ENCODE measurements at places on chromosomes 6 and 20.

DNA sequence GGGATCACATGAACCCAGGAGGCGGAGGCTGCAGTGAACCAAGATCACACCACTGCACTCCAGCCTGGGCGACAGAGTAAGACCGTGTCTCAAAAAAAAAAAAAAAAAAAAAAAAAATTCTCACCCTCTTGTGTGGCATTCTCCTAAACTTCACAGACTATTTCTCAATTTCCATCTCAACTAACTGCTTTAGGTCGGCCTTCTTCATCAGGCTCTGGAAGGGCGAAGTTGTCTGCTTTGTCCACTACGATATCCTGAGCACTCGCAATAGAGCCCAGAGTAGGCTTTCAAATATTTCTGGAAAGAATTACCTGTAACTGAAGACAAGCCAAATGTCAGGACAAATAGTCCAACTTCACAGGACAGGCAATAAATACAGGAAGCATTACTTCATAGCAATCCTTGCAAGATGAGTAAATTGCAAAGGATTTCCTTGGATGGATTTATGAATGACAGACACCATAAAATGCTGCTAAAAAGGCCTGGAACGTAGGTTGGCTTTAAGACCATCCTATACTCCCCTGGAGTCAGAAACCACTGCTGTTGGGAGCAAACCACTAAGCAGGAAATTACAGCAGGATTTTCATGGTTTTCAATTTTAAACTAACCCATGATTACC, 116.3 kb upstream of the SLC2A12 start:
- DNase-seq, result no peak

DNA sequence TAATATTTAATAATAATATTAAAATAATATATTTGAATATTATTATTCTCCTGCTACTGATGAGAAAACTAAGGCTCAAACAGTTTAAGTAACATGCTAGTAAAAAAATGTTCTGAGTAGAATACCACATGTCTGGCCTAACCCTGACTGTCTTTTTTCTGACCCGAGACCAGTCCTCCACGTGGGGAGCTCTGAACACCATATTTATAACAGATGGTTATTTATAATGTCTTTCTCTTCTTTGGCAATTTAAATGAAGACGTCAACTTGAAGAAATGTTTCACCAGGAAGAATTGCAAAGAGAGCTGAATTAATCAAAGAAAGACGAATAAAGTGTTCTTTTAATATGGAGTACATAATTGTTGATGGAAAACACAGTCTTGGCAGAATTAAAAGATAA, 82.0 kb downstream of the SLC22A3 start:
- DNase-seq, result no peak

GRCh38 chr6:28407401-28407800, 7.9 kb upstream of the ZSCAN12 start:
- no peak for DNase-seq

DNA sequence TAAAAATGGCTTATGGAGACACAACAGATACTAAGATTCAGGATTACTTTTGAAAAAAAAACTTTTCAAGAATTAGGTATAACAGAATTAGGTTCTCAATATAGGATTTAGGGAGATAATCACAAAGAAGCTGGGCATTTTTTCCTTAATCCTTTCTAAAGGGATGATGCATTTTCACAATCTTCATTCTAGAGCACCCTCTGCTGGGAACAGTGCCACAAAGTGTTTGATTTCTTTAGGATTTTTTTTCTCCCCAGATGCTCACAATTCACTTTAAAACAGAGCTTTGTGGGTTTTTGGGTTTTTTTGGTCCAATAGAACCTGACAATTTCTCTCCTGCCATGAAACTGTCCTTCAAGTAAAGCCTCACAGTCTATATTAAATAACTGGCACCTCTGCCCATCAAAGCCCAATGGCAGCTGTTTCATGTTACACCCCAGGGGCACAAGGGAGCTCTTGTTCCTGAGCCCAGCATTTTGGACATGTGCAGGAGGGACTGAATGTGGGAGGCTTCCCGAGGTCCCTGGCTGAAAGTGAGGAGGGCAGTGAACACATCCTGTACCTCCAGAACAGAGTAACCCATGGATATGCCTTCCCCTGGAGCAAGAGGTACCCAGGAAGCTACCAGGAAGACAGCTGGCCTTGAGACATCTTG, 39.7 kb downstream of the PREP start:
- no peak for DNase-seq

GRCh38 chr20:61173267-61173666, 78.8 kb upstream of the CDH4 start:
- DNase-seq, result no peak

- no peak for DNase-seq
These were observed 103.7 kb upstream of the MTHFD1L start for GRCh38 chr6:150761771-150762170.

DNA sequence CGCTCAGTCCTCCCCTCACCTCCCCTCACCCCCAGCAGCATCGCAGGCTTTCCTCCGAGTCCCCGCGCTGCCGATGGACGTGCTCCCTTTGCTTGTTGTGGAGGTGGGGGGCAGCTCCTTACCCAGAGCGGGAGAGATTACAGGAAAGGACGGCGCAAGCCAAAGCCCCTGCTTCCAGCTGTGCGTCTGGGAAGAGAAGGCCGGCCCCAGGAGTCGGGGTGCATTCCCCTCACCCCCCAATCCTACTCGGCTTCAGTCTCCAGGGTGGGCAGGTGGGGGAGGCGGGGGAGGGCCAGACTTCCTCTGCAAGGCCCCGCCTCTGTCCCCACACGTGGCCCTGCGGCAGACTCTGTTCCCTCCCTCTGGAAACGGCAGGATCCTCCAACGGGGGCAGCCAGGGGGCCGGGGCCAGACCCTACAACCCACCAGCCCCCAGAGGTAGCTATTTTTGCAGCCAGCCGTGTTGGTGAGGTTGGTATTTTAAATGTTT, 43.6 kb downstream of the NTSR1 start:
- DNase-seq, result no peak

GRCh38 chr6:118755941-118756646, 104.7 kb upstream of the CEP85L start:
- DNase-seq, result no peak

DNA sequence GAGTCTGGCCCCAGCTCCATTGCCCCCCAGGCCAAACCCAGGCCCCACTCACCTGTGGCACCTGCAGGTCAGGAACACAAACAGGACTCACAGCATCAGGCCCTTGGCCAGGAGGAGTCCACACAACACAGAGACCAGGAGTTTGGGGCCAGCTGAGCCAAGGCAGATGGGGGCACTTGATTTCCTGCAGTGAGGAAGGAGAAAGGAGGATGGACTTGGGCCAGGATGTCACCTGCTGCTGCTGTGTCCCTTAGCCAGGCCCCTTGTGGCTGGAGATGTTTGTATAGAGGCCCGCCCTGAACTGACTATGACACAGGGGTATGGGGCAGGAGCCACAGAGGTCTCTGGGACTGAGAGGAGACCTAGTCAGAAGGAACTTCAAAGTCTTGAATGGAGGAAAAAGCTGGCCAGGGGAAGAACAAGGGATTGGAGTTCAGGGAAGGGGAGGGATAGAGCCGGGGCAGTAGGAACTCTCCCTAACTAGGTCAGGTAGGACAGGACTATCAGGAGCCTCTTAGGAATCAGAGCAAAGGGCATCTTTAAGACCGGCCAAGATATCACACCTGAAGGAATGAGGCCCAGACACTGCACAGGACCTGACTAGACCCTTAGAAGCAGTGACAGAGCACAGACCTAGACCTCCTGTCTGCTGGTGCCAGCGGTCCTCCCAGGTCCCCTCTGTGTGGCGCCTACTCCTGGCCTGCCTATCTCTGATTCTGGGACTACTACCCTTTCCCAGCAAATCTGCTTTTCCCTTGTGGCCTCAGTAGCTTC, 8.8 kb upstream of the TREML2 start:
- DNase-seq, result no peak

DNA sequence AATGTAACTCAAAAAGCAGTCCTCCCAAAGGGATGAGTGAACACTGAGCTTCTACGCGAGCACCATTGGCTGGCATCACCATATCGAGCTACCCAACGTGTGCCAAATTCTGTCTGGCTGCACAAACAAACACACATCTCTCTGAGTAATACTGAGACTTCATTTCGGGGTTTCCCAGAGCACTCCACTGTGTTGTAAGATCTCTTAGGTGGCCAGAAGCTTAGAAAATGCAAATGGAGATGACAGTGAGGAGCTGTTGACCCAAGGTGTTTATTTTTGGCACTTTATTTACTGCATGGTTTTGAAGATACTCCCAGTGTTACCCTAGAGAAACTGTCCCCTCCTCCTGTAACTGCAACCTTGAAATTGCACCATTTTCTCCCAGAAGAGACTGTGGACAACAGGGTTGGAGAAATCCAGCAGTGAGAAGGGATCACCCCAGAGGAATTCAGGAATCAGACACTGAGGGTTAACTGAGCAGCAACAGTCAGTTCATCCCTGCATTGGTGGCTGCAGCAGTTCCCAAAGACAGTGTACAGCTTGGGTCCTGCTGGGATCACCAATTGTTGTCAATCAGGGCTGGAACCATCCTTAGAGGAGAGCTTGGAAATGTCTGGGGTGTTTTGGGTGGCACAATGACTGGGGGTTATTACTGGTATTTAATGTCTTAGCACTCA, 1.0 kb upstream of the RIPOR2 start:
- DNase-seq, result no peak

- DNase-seq, result no peak
These were observed 184.4 kb downstream of the ERMARD start for GRCh38 chr6:169935861-169936260.

- DNase-seq, result no peak
These were observed 3.8 kb downstream of the TSPO2 start for GRCh38 chr6:41046084-41046483.

DNA sequence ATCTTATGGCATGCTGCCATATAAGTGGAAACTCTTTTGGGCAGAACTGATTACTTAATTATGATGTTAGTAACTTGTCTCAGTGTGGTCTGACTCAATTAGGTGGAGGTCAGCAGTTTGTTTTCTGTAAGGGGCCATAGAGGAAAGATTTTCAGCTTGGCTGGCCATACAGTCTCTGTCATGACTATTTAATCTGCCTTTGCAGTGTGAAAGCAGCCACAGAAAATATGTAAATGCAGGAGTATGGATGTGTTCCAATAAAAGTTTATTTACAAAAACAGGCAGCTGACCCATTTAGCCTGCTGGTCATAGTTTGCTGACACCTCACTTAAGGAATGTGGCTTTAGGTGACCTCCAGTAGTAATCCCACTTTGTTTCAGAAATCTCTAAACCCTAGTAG, 700.7 kb downstream of the EPM2A start:
- no peak for DNase-seq

DNA sequence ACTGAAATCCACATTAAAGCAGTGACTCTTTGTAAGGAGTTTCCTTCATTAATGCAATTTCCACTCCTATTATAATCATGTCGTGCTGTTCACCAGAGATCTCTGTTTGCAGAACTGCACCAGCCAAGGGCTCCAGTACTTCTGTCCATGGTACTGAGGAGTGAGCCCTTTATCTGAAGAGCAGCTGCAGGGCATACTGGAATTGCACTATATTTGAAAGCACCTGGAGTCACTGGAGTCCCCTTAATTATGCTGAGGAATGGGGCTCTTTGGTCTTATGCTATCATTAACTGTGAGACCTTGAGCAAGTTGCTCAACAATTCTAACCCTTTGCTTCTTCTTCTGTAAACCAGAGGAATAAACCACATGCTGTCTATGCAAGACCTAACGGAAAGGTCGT, 61.7 kb upstream of the NUP153 start:
- no peak for DNase-seq

DNA sequence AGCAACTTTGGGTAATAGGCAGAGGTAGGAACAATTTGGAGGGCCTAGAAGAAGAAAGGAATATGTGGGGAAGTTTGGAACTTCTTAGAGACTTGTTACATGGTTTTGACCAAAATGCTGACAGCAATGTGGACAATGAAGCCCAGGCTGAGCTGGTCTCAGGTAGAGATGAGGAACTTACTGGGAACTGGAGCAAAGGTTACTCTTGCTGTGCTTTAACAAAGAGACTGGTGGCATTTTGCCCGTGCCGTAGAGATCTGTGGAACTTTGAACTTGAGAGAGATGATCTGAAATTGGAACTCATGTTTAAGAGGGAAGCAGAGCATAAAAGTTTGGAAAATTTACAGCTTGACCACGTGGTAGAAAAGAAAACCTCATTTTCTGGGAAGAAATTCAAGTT, 28.3 kb upstream of the TMEM200A start:
- DNase-seq, result no peak

DNA sequence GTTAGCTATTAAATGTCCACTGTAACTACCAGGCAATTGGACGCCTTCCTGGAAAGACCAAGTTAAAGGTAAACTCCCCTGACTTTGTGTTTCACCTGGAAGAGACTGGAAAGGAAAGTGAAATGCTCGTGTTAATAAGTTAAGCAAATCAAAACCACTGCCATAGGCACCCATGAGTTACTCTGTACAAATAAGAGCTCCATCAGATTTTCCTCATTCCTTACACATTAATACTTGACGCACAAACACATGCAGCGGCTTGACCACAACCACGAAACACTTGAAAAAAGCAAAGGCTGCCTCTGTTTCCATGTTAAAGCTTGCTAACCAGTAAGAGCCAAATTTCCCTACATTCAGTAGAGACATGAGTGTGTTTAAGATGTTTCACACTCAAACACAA, 19.8 kb downstream of the GCM1 start:
- DNase-seq, result no peak

- no peak for DNase-seq
These were observed 14.0 kb downstream of the NUDT3 start for GRCh38 chr6:34378470-34378869.

- no peak for DNase-seq
These were observed 55.0 kb downstream of the NOX3 start for GRCh38 chr6:155400654-155400965.

DNA sequence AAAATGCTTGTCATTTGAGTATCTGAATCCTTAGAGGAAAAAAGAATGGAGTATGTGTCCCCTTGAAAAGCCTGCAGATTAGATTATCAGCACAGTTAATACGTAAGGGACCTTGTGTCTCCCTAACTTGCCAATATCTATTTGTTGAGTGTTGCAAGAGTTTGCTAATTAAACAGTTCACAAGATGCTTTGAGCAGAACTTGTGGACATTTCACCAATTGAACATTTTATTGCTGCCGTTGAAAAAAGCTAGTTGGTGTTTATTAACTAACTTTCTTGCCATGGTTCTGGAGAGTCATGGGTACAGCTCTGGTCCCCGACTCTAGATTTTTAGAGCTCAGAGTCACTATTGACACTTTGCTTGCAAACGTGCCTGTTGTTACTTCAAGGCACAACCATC, 30.6 kb upstream of the PRDM1 start:
- no peak for DNase-seq
